Stimulated activated CD8-positive, alpha-beta memory T cell treated with anti-CD3 and anti-CD28 coated beads, Interleukin-4, amount 100 ng/mL, for 48 hours (primary cell): ENCODE measurements at places on chromosomes 1 and 21.

GRCh38 chr1:47720111-47720510 is 277.1 kb downstream of the TRABD2B start:
- no peak for DNase-seq

DNA sequence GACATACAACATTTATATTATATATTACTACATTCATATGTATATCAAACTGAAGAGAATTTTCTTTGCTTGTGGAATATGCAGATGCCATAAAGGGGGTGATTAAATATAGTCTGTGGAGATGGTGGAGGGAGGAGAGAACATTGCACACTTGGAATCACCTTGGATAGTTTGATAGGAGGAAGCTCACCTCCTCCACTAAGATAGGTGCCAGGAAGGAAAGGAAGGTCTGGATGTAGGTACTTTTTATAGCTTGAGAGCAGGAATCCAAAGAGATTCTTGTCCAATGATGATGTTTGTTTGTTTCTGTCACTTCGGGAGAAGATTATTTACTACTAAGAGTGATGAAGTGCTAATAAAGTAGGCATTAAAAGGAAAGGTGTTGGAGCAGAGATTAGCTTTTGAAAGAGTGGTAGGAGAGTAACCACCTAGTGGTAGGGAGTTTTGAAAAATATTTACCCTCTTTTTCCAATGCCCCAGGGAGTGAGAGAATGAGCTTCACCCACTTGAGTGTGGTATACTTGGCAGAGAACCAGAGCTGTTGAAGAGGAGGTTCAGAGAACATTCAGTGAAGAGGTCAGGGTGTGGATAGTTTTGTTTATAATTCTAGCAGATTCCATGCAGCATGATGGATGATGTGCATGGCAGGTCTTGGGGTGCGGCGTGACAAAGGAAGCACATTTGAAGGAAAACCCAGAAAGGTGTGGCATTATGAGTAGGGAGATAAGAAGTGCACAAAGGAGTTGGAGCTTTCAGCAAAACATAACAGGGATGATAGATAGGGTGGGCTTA is 145.0 kb downstream of the PATJ start:
- DNase-seq, result no peak

GRCh38 chr1:113109908-113110554 is 37.0 kb downstream of the LRIG2 start:
- no peak for DNase-seq

DNA sequence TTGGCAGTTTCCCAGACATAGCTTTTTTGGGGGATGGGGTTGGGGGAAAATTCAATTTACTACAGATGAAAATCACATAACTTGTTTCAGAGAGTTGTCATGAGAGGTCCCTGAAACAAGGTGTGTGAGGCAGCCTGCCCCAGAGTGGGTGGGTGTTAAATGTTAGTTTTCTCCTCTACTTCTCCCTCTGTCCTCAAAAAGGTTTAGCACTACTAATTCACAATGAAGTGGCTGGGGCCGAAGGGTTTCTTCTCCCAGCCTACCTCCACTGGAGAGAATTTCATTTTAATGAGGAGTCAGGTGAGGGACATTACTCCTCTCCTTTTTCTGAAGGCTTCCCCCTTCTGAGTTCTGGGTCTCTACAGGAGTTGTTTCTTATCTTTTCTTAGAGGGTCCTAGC is 103.3 kb downstream of the C1orf94 start:
- DNase-seq, result no peak

GRCh38 chr1:163036671-163037070 is 32.5 kb upstream of the RGS4 start:
- DNase-seq, result no peak

GRCh38 chr1:22131875-22132486 is 10.9 kb downstream of the WNT4 start:
- DNase-seq, result peak; percentile 77

DNA sequence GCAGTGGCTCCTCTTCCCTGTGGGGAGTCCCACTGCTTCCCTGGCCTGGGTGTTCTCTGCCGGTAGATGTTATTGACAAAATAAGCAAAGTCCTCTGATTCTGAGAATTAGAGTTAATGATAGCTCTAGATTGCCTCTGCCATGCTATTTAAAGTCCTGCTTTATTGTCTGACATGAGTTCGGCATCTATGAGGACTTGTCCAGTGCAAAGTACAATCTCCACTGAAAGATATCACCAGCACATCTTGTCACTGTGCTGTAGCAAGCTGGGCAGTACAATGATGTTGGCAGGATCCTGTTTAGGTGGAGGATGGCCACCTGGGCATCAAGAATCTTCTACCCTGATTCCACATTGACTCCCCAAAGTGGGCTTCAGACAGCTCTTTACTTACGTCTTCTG is 54.0 kb upstream of the ATP5PO start:
- no peak for DNase-seq

DNA sequence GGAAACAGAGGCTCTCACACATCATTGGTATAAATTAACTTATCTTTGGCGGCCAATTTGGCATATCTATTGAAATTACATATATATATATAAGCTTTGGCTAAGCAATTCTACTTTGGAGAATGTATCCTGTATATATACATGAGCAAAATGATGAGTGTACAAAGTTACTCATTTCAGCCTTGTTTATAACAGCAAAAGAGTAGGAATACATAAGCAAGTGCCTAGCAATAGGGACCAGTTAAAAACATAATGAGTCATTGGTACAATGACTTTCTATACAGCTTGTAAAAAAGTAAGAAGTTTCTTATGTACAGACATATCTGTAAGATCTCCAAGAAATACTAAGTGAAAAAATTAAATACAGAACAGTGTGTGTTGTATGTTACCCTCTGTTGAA is 190.8 kb downstream of the LTN1 start:
- DNase-seq, result no peak

GRCh38 chr1:71357708-71358107 is 276.9 kb upstream of the ZRANB2 start:
- no peak for DNase-seq

GRCh38 chr1:85583611-85584263 is 3.2 kb downstream of the CCN1 start:
- DNase-seq, result no peak

- DNase-seq, result no peak
Observed at GRCh38 chr1:113870778-113871177, 734 bp downstream of the PTPN22 start.

DNA sequence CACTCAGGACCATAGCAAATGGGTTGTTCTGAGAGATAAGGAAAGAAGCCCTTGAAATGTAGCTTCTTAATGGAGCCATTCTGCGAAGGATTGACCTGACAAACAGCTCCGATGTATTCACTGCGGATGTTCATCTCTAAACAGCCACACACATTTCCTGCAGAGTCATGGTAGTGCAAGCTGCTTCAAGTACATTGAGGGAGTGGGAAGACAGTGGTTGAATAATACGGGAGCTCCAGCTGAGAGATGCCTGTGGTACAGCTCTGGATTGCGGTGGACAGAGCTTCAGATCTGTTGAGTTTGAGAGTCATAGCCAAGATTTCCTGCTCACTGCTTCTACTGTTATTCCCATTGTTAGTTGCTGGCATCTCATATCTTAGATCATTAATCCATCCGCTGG is 86.6 kb downstream of the ZBTB18 start:
- DNase-seq, result no peak

DNA sequence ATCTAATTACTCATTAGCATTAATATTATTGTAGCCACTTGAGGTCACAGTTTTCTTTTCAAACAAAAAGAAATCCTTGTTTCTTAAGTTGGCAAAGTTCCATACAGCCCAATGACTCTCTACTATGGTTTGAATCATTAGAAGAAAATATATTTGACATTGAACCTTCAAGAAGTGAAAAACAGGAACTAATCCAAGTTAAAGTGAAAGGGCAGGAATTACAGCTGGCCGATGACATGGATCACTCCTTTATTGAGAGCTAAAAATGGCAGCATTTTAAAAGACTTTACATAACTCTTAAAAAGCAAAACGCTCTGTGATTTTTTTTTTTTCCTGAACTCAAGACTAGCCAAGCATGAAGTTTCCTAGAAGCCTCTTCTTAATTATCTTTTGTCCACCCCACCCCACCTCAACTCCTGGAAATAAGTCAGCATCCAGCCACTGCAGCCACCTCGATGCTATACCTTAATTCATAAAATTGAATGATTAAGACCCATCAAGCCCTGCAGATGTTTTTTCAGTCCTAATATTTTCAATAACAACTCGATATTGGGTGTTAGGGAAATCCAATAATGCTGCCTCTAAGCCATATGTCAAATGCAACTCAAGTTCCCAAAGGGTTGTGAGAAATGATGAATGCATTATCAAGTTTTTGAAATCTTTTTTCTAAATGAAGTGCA is 323.1 kb downstream of the HHIPL2 start:
- DNase-seq, result no peak

DNA sequence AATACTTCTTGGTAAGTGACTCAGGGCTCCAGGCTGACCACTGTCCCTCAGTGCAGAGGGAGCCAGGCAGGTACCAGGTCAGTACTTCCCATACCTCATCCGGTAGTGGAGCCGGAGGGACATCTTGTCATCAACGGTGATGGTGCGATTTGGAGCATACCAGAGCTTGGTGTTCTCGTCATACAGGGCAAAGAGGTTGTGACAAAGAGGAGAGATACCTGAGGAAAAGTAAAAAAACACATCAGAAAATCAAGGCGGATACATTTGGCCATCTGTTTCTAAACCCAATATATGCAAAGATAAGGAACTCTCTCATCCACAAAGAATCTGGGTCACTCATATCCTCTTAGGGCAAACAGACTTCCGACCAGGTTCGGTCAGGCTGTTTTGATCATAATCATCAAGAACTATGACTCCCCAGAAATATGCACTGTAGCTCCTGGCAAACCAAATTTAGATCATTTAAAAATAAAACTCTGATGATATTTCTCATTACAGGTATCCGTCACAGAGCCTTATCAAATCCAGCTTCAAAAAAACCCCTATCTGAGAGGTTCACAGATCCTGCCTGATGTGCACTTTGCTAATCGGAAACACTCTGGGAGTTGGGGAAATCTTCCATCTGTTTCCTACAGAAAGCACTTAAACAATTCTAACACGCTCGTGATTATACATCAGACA is 87.3 kb downstream of the JAK1 start:
- DNase-seq, result no peak

DNA sequence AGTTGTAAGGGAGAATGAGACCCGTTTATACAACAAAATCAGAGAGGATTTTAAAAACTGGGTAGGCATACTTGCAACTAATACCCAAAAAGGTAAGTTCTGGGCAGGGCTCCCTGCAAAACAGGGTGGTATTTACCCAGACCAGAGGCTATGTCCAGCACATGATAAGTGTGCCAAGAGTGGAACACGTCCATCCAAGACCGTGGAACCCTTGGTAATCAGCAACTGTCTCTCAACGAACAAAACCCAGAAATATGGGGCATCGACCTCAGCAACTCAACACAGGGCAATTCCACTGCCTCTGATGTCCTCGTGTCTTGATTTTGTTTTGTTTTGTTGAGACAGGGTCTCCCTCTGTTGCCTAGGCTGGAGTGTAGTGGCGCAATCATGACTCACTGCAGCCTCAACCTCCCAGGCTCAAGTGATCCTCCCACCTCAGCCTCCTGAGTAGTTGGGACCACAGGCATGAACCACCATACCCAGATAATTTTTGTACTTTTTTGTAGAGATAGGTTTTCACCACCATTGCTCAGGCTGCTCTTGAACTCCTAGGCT is 26.7 kb upstream of the MX1 start:
- no peak for DNase-seq

DNA sequence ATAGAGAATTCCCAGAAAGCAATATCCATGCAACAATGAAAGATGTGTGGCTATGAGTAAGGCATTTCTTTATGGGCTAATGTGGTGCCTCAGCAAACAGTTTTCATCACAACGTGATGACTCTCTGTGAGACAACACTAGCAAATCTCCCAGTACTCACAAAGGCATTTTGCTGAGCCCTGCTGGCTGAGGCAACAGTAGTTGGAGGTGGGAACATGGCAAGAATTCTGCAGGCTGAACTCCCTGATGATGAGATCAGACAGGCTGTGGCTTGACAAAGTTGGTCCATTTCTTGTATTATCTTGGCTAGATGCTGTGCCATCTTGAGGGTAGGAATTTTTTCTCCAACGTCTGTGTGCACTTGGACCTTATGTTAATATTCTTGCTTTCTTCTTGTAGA is 24.6 kb downstream of the PROX1 start:
- DNase-seq, result no peak

- DNase-seq, result no peak
Observed at GRCh38 chr1:23568608-23569383, 9.5 kb upstream of the ID3 start.

DNA sequence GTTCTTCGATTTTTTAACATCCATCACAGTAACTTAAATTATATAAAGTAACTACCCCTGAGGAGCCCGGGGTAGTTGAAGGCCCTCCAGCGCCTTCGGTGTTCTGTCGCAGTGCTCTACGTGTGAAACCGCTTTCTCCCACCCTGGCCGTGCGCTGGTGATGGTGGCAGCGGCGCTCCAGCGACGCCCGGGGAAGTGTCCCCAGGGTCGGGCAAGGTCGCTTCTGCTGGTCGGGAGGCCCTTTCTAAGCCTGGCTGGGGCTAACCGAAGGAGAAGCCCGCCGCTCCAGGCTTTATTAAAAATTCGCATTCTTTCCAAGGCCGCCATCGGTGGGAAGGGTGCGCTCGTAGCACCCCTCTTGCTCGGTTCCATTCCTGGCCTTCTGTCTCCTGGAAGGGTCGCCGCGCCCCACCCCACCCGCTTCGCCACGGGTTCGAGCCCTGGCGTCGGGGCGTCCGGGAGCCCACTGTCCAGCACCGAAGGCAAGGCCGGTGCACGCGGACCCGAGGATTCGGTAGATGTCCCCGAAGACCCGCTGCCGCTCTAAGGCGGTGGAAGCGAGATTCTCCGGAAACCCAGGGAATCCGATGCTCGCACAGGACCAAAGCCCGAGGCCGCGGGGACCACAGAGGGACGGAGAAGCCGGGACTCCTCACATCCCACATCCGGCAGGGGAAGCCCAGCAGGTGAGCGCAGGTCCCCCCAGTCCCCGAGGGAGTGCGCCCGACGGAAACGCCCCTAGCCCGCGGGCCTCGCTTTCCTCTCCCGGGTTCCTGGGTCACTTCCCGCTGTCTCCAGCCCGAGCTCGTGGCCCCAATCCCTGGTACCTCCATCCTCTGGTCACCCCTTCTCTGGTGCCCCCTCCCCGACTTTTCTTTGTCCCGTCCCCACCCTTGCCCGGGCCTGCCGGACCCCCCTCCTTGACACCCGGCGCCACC is 685 bp upstream of the RIPPLY3 start:
- no peak for DNase-seq

- no peak for DNase-seq
Observed at GRCh38 chr21:16418226-16418625, 688.4 kb downstream of the USP25 start.

DNA sequence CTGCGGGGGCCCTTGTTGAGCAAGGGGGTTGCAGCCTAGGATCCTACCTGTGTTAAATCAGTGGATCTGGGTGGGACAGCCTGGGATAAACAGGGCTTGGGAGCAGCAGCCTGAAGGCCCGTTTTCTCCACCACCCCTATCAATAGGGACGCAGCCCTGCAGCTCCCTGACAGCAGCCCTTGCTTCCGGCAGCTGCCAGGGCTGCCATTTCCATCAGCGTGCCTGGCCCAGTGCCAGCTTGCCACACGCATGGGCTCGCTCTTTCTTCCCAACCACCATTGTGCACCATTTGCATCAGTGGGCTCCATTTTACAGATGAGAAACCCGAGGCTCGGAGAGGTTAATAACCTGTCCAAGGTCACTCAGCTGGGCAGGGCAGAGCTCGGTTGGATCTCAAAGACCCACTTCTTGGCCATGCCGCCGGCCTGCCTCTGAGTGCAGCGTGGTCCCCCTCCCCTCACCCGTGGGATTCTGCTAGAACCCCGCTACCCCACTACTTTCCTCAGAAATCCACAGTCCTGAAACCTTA is 3.8 kb downstream of the WNT4 start:
- no peak for DNase-seq
